Fibroblast of skin of left quadriceps (primary cell): ENCODE measurements at places on chromosomes 6 and 20.

DNA sequence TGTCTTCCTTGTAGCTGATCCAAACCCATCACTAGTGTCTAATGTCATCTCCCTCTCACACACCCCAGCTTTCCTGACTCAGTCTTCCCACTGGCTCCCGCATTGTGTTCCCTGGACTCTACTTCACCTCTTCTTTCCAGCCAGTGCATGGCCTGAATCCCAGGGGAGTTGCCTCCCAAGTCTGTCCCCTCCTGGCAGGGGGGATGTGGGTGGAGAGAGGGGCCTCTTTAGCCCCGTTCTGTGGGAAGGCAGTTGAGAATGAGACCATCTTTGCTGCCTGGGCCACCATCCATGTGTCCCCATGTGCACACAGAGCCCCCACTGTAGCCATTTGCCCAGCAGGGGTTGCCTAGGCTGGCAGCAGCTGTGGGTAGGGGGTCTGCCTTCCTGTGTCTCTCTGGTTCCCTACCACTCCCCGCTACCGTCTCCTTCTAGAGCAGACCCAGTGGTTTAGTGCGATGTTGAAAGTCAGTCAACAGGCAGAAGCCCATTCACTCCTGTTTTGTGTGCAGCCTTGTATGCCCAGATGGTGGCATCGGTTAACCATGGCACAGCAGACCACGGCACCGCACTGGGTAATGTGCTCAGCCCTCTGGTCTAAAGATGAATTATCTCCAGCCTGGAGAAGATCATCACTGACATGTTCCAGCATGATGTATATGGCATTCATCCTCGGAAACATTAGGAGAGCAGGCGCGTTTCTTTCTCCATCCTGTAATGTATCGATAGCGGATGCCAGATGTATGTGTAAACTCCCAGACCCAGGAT lies 178.8 kb upstream of the SNX9 start:
- DNase-seq: no peak

- DNase-seq: no peak
Measured at GRCh38 chr20:34506480-34506879, 9.7 kb upstream of the DYNLRB1 start.

GRCh38 chr20:24691901-24692351 lies 222.5 kb downstream of the SYNDIG1 start:
- no peak for DNase-seq

DNA sequence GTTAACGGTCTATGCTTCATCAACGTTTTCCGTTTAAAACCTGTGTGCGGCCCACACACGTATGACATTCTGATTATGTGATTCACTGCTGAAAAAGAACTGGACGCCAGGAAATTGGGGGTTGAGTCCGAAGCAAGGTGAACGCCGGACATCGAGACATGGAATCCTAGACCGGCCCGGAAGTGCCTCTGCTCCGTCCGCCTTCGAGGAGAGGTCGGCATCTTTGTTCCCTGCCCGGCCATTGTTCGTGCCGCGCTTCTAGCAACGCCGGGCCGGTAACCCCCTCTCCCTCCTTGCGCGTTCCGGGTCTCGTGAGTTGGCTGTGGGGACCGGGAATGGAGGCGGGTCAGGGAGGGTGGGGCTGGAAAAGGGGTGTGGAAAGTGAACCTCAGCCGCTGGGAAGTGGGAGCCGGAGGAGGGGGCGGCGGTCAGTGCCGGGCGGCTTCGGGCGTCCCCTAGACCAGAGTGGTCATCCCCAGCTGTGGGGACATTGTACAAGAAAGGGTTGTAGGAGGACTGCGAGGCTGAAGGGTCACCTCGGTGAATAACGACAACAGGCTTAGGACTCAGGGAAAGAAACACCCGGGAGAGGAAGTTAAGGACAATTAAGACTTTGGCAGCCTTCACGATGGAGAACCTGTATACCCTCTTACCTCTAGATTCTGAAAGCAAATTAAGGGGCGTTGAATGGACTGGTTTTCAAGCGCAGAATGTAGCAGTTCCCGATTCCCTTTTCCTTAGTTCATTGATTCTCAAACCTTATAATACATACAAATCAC lies at the start of gene ZSCAN9:
TSS of gene ZSCAN9 (plus strand) at position 220 of the 779 bp plus-strand sequence. CDS start 1,810 bp downstream, outside the sequence.
- DNase-seq: peak; percentile 54

GRCh38 chr20:36115925-36116324 lies 38.6 kb upstream of the EPB41L1 start:
- DNase-seq: no peak

DNA sequence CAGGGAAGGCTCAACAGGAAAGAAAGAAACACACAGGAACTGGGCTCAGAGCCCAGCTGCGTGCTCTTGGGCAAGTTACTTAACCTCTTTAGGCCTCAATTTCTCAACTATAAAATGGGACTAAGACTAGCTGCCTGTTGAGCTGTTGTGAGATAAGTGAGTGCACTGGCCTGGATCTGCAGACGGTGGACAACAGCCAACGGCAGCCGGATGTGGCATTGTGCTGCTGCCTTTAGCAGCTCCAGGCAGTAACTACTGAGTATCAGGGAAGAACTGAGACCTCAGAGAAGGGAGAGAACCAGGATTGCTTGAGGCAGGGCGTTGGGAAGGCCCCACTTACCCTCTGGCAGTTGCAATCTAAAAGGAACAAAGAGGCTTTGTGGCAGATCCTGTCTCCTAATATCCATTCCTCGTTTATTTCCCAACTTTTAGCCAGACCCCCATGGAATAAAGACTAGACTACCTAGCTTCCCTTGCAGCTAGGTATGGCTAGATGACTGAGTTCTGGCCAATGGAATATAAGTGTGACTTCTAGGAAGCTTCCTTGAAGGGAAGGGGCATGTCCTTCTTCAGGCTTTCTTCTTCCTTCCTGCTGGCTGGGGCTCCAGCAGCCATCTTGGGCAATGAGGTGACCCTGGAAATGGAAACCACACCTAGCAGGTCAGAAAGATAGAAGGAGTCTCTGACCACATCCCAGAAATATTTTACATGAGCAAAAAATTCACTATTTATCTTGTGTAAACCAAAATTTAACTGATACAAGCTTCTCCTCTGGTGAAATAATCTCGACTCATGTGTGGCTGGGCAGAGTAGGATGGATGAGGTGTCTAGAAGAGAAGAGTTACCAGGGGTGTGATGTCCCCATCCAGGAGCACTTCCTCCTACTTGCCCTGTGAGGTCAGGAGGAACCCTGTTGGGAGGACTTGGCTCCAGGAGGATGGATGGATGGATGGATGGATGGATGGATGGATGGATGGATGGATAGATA lies 67.6 kb downstream of the MRPL14 start:
- no peak for DNase-seq

DNA sequence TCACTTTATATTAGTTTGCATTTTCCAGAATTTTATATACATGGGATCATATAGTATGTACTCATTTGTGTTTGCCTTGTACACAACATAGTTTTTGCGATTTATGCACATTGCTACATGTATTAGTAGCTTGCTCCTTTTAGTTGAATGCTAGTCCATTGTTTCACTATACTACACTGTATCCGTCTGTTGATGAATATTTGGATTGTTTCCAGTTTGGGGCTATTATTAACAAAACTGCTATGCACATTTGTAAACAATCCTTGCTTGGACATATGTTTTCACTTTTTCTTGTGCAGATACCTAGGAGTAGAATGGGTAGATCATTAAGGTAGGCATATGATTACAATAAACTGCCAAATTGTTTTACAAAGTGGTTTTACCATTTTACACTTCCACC lies 3.9 kb upstream of the LRRC1 start:
- no peak for DNase-seq

- no peak for DNase-seq
Measured at GRCh38 chr20:24619212-24619611, 149.8 kb downstream of the SYNDIG1 start.

GRCh38 chr6:11987386-11987785 lies 24.7 kb upstream of the HIVEP1 start:
- no peak for DNase-seq

- DNase-seq: no peak
Measured at GRCh38 chr6:112330879-112331265, 16.3 kb upstream of the RFPL4B start.

DNA sequence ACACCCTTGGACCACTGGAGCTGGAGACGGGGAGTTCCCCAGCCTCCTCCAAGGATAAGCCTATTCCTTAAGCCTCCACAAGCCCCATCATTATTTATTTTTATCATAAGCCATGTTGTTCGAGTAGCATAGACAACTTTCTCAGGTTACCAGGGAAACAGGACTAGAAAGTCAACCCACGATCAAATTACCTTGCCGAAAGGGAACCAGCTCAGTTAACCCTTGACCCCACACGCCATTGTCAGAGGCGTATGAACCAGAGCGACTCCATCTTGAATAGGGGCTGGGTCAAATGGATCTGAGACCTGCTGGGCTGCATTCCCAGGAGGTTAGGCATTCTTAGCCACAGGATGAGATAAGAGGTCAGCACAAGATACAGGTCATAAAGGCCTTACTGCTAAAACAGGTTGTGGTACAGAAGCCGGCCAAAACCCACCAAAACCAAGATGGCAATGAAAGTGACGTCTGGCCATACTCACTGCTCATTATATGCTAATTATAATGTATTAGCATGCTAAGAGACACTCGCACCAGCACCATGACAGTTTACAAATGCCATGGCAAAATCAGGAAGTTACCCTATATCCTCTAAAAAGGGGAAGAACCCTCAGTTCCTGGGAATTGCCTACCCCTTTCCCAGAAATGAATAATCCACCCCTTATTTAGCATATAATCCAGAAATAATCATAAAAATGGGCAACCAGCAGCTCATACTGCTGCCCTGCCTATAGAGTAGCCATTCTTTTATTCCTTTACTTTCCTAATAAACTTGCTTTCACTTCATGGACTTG lies 22.4 kb downstream of the SYNJ2 start:
- DNase-seq: no peak

- DNase-seq: no peak
Measured at GRCh38 chr20:59413326-59413865, 113.0 kb downstream of the EDN3 start.

GRCh38 chr6:89375427-89376267 lies 23.1 kb upstream of the UBE2J1 start:
- no peak for DNase-seq

- no peak for DNase-seq
Measured at GRCh38 chr6:37495244-37495934, 4.3 kb downstream of the CCDC167 start.

- no peak for DNase-seq
Measured at GRCh38 chr20:60256811-60257210, 298.6 kb downstream of the CDH26 start.

DNA sequence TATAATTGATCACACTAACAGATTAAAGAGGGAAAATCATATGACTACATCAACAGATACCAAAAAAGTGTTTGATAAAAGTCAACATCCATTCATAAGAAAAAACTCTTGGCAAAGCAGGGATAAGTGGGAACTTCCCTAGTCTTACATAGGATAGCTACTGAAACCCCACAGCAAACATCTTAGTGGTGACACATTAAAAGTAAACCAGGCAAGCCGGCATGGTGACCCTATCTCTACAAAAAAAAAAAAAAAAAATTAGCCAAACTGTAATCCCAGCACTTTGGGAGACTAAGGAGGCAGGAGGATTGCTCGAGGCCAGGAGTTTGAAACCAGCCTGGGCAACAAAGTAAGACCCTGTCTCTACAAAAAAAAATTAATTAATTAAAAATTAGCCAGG lies 13.8 kb upstream of the CCND3 start:
- no peak for DNase-seq

- no peak for DNase-seq
Measured at GRCh38 chr6:18154507-18155149, at the start of gene TPMT. Gene TPMT, minus strand, starts transcription at chr6:18155077. Its CDS starts 5,950 bp downstream, at chr6:18149127.

GRCh38 chr6:50716899-50717509 lies 3.7 kb downstream of the TFAP2D start:
- no peak for DNase-seq

DNA sequence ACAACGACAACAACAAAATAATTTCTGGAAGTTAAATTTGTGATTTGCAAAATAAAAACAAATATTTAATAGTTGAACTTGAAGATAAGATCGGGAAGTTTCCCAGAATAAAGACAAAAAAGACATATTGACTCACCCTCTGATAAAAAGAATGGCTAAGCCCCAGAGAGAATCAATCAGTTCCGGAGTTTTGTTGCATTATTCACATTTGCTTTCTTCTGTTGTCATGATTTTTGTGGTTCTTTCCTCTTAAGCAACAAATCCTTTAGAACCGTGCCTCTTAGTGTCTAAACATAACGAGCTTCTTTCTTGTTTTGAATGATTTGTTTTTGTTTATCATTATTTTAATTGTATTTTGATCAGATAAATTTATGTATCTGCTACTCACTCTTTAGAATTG lies 337.7 kb upstream of the PRND start:
- DNase-seq: no peak

DNA sequence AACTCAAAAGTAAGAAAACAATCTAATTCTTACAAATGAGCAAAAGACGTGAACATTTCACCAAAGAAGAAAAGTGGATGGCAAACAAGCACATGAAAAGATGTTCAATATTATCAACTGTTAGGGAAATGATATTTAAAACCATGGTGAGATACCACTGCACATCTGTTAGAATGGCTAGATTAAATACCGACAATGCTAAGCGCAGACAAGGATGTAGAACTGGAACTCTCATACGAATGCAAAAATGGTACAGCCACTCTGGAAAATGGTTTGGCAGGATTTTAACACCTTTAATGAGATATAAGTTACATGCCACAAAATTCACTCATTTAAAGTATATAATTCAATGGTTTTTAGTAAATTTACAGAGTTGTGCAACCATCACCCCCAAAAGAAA lies 44.6 kb upstream of the NFATC2 start:
- DNase-seq: no peak

GRCh38 chr20:4029505-4030467 lies 14.4 kb upstream of the RNF24 start:
- DNase-seq: no peak

DNA sequence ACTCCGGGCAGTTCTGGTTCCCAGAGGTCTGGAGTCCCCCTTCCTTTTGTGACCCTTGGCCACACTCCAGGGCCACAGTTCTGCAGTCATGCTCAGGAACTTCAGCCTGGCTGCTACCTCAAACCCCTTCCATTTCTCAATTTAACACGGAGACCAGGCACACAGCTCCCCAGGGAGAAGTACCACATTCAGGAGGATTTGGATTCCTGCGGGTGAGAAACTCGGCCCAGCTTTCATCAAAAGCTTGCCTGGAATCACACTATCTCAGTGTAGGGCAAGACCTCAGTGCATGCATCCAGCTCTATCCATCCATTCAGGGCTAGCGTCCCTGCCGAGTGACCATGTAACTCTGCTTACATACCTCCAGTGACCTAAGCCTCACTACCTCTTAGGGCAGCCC lies 16.8 kb upstream of the IP6K3 start:
- DNase-seq: no peak

GRCh38 chr6:25960734-25961133 lies 1.9 kb upstream of the TRIM38 start:
- no peak for DNase-seq

DNA sequence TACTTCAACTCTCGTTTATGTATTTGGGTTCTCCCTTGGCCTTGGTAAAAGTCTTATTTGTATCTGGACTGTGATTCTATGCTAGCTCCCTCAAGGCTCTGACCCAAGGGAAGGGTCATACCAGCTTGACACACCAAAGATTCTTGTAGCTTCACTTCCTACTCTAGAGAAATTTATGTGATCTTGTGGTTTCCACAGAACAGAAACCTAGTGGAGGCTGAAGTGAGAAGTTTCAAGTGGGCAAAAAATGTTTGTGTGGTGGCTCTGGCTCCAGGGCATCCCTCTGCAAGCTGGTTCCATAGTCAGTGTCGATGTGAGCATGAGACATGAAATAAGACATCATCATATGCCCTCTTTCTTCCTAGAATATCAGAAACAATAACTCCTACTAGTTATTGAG lies 48.1 kb upstream of the TNFRSF21 start:
- no peak for DNase-seq
